ENCODE measurements at places on chromosomes 13 and 19.
A peak's percentile ranks its signal among the peaks of the same experiment; 100 is the strongest.

DNA sequence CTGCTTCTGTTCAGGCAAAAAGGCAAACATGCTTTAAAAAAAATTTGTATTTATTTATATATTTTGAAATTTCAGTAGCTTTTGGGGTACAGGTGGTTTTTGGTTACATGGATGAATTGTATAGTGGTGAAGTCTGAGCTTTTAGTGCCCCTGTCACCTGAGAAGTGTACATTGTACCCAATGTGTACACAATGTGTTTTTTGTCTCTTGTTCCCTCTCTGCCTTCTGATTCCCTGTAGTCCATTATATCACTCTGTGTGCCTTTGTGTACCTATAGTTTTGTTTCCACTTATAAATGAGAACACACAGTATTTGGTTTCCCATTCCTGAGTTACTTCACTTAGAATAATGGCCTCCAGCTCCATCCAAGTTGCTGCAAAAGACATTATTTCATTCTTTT is 77.4 kb downstream of the PDS5B start:
- DNase-seq: no peak

- no peak for DNase-seq
Observed at GRCh38 chr13:97333983-97334382, 100.0 kb upstream of the RAP2A start.

DNA sequence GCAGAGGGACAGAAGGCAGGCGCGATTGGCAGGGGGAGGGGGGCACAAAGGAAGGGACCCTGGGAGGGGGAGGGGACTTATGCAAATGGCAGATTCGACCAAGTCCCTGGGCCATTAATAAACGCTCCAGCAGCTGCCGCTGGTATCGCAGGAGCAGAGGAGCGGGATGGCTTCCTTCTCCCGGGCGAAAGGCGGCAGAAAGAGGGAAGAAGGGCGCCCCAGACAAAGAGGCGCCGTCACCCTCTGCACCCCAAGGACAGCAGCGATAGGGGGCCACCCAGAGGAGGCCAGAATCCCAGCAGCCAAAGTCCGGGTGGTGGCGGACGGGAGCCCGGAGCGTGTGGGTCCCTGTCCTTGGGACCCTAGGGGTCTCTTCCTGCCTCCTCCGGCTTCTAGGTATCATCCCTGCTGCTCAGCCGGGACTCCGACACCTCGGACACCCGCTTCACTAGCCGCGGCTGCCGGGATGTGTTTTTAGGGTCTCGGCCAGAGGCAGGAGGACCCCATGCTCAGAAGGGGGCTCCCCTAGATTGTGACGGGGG is 1.9 kb downstream of the PTPRS start:
- no peak for DNase-seq

DNA sequence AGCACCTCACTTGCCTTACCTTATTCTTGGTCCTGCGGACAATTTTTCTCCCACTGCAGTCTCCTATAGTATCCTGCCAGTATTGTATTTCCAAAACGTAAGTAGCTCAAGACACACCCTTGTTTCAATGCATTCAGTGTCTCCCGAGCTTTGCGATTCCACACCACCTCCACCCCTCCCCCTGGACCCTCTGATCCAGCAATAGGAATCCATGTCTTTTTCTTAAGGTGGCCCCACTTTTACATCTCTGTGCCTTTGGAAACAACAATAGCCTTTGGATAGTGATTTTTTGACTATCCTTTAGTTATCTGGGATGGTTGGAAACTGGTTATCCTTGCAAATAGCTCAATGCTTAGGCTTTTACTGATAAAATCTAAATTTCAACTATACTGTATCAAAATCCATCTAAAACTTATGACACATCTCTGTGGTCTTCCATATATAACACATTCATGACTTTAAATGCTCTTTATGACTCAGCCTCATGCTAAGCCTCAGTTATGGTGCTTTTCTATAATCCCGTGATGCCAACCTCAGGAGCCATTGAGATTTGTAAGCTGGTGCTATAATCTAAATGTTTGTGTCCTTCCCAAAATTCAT is 27.1 kb downstream of the FAM216B start:
- no peak for DNase-seq

- DNase-seq: no peak
Observed at GRCh38 chr13:72029981-72030380, 163.0 kb upstream of the DACH1 start.

- no peak for DNase-seq
Observed at GRCh38 chr19:4575267-4576015, 16.0 kb upstream of the SEMA6B start.

DNA sequence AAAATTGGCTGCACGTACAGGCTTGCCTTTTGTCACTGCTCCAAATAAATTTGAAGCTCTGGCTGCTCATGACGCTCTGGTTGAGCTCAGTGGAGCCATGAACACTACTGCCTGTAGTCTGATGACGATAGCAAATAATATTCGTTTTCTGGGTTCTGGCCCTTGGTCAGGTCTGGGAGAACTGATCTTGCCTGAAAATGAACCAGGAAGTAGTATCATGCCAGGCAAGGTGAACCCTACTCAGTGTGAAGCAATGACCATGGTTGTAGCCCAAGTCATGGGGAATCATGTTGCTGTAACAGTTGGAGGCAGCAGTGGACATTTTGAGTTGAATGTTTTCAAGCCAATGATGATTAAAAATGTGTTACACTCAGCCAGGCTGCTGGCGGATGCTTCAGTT is 16.1 kb upstream of the AKAP11 start:
- no peak for DNase-seq

GRCh38 chr13:77817521-77817920 is 101.1 kb downstream of the EDNRB start:
- DNase-seq: no peak

- DNase-seq: no peak
Observed at GRCh38 chr19:35929876-35930275, 6.3 kb upstream of the LRFN3 start.

DNA sequence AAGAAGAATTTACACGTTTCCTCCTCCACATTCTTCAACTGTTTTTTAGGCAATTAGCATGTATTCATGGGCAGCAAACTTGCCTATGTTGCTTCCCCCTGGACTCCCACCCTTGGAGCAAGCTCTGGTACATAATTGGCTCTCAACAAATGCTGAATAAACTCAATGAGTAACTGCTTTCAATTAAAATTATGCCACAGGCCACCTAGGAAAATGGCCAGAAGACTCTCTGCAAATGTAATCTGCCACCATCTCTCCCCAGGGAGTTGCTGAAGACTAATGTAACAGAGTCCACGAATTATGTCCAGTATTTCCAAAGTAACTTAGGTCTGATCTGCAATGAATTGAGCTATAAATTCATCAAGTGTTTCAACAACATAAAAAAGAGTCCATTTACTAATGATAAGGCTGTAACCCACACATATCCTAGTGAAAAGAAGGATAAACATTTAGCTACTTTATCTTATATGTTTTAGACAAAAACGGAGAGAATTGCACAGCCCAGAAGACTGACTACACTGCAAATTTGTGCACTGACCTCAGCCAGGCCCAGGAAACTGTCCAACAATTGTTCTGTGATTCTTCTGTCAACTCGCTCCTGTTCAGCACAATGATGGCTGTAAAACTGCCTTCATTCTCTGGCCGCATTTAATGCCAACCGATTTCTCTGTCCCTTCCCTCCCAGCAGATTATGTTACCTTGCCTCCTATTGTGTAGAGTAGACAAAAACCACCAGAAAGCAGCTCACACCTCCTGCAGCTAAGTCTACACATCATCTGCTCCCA is 808.6 kb upstream of the ARGLU1 start:
- no peak for DNase-seq

DNA sequence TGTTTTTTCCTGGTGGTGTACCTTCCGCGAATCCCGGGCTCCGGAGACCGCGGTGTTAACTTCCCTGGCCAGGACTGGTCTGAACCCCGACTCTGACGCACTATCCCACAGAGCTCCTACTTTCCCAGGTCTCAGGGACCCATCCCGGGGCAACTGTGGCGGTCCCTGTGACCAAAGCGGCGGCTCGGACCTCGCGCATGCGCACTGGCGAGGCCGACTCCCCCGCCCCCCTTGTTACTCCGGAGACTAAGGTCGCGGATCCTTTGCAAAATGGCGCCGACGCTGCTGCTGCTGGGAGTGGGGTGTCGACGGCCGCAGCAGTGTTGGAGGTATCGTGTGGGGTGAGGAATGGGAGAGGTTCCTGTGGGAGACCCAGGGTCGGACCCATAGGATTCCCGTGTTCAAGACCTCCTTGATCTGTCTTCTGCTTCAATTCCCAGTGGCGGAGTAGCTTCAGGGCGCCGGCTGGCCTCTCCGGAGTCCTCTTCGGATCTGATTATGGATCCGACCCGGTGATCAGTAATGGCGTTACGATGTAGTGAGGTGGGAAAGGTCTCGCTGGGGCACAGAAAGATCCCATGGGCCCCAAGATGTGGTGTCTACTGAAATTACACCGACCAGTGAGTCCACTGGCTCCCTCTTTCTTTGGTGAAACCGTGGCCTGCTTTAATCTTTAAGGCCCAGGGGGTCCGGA is 66.6 kb upstream of the ZNF527 start:
- peak; percentile 35 for DNase-seq

- no peak for DNase-seq
Observed at GRCh38 chr13:78121459-78122348, 203.1 kb upstream of the EDNRB start.

DNA sequence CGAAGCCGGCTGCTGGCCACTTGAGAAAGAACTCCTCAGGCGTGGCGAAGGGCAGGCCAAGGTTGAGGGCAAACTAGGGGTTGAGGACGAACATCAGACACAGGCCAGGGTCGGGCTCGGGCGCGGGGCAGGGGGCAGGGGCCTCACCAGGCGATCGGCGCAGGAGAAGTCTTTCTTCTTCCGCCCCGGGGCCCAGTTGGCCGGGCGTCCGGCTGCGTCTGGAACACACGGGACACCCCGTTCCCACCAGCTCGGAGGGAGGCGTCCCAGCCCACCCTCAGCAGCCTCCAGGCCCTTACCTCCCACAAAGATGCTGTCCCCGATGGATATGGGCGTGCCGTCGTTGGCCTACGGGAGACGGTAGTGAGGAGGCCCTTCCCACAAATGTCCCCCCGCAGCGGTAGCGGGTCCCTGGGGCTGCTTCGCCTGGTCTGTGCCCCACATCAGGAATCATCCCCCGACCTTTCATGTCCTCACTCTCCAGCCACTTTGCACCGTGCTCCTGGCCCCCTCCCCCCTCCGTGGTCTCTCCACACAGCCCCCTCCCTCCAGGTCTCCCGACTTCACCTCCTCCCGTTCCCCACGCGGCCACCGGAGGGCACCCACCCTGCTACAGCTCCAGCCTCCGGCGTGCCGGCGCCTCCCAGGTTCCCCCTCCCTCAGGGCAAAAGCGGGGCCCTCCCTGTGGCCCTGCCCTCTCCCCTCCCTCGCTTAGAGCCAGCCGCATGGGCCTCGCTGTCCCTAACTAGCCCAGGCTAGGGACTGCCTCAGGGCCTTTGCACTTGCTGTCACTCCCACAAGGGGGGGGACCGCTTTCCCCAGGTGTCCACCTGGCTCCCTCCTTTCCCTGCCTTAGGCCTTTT is 4.8 kb downstream of the PNKP start:
- no peak for DNase-seq

DNA sequence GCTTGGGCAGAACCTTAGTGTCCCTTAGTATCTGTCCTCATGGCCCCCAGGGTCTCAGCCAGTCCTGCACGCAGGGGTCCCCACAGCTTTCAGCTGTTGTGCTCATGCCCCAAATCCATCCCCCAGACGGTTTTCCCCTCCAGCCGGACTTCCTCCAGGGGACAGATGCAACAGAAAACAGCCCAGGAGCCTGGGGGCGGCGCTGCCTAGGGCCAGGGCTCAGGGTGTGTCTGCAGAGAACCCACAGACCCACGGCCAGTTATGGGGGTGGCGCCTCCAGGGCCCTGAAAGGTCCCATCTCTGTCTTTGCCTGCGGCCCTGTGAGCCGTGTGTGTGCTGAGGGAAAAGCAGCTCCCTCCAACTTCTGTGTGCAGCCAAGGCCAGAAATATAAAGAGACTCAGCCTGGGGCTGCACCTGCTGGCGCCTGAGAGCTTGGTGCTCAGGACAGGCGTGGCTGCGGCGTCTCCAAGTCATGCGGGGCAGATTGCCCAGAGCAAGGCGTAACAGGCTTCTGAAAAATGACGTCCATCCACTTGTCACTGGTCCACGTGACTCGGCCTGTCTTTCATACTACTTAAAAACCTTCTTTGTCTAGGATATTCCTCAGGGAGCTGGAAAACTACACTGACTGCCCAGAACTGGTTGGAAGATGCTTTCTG is 22.1 kb upstream of the F7 start:
- no peak for DNase-seq

- no peak for DNase-seq
Observed at GRCh38 chr19:17404621-17405249, 695 bp downstream of the BST2 start.

- no peak for DNase-seq
Observed at GRCh38 chr19:27776020-27776419, 1436.9 kb downstream of the UQCRFS1 start.

DNA sequence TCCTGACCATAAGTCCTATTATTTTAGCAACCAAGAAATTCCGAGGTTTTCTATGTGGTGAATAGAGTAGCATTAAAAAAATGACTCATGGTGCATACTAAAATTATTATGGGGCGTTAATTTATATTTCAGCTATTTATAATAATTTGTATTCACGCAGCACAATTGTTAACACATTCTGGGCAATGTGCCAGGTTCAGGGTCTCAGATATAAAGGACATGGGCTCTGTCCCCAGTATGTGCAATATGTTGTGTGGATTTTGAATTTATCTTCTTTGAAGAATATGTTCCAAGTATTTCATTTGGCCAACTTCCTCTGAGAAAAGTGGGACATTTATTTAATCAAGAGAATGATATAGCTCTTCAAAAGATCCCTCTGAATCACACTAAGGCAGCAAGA is 1434.7 kb upstream of the PRR20A start:
- no peak for DNase-seq

DNA sequence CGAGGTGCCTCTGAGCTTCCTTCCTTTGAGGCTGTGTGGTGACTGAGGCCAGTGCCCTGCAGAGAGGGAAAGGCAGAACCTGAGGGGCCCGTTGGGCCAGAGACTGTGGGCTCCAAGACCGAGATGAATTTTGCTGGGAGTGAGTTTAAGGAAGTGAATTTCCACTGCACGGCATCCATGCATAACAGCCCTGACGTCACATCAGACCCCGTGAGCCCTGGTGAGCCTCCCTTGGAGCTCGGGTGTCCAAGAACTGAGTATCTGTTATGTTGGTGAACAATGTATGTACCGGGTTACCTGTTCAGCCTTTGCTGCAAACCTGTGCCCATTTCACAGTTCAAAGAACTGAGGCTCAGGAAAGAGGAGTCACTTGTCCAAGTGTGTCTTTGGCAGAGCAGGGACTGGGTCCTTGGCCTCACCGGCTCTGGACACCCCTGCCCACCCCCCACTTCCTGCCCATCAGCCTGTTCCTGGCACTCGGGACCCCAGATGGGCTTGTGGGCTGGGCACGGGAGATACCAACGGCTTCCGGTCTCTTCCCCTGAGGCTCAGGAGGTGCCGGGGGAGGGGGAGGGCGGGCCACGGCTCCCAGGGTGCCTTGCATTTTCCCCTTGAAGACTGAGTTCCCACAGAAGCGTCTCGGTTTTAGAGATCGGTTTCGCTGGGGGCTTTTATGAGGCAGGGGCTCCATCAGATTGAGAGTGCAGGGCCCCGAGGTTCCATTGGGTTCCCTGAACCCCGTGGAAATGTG is 33.7 kb downstream of the NFILZ start:
- peak; percentile 27 for DNase-seq

- peak; percentile 94 for DNase-seq
Observed at GRCh38 chr19:45730368-45731288, at the start of gene FBXO46. TSS of gene FBXO46 (minus strand) at chr19:45730896. CDS start at chr19:45713495, 17,401 bp downstream.

All from activated naive CD8-positive, alpha-beta T cell treated with anti-CD3 and anti-CD28 coated beads for 36 hours (primary cell).